T-helper 9 cell (primary cell): ENCODE measurements at places on chromosomes 4 and X.

DNA sequence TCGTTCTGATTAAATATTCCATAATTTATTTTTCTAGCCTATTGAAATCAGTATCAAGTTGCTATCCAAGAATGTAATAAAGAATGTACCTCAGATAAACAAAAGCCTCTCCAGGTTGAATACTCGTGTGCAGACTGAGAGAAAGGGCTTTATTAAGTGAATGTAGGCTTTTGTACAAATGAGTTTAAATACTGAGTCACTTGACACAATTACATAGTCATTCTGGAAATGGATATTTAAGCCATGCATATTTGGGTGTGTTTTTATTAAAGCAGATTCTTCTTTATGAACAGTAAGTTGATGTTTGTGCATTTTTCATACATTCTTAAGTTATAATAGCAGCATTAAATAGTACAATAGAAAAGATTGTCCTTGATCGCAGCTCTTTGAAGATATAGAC, 139.8 kb upstream of the GK2 start:
- no peak for DNase-seq

GRCh38 chr4:105719204-105719603, 10.6 kb downstream of the GSTCD start:
- no peak for DNase-seq

DNA sequence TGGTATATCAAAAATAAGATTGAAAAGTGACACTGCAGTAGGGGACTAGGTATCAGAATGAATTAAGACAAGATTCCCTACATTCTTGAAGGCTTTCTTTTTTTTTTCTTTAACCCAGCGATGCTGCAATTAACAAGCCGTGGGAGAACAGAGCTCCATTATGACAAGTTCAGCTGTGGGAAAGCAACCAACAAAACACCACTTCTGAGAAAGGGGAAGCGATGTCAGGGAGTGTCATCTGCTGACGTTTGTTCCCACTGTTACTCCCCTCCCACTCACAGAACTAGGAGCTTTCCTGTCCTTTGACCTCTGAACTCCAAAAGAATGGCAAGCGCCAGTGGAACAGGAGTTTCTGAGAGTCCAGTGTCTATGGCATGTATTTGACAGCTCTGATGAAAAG, 90.2 kb upstream of the SLITRK2 start:
- no peak for DNase-seq

GRCh38 chr4:88843067-88843685, 145.5 kb upstream of the NAP1L5 start:
- DNase-seq: no peak

- no peak for DNase-seq
Measured at GRCh38 chr4:150004481-150004880, 73.8 kb upstream of the DCLK2 start.

- DNase-seq: no peak
Measured at GRCh38 chr4:76753814-76754213, 144.1 kb downstream of the SOWAHB start.

DNA sequence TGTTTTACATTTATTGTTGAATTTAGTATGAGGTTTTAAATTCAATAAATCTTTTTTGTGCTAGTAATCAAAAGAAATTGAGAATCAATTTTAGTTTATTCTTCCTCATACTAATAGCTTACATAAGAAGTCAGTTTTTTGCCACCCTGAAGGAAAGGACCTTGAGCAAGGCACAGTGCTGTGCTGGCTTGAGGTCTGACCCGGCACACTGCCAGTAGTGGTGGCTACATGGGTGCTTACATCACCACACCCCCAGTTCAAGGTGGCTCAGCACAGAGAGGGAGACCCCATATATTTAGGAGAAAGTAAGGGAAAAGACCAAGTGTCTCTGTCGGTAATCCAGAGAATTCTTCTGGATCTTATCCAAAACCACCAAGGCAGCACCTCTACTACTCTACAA, 86.0 kb upstream of the LANCL3 start:
- DNase-seq: no peak

DNA sequence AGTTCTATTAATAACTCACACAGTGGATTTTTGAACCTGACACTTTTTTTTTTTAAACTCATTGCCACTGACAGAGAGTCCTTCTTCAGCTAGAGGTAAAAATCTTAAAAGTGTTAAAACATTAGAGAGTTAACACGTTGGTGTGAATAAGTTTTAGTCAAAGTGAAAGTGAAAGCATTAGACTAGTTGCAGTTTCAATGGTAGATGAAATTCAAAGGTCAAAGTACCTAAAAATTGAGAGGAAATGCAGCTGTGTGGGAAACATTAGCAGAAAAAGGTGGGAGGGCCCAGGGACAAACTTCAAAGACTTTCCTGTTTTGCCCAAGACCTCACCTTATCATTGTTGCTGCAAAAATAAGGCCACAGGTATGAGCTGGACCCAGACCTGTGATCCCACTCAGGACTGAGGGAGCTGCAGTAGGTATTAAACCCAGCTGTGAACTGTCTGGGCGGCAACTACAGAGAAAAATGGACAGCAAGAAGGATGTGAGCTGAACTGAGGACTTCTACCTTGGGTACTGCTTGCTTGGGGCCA, 17.6 kb upstream of the GABRA4 start:
- DNase-seq: no peak

DNA sequence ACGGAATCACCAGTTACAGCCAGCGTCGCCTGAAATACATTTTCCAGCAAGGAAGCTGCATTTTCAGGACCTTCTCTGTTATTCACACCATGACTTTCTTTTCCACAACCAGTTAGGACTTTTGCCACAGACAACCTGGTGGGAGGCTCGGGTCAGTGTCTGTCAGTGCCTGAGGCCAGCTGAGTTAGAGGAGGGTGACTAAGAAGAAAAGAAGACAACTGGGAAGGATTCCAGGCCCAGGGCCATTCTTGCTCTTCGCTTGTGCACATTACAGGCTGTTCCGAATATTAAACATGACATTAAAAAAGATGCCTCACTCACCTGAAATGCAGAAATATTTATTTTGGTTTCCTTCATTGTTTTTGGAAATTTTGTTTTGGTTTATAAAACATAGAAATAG, 21.4 kb upstream of the CENPU start:
- DNase-seq: no peak

DNA sequence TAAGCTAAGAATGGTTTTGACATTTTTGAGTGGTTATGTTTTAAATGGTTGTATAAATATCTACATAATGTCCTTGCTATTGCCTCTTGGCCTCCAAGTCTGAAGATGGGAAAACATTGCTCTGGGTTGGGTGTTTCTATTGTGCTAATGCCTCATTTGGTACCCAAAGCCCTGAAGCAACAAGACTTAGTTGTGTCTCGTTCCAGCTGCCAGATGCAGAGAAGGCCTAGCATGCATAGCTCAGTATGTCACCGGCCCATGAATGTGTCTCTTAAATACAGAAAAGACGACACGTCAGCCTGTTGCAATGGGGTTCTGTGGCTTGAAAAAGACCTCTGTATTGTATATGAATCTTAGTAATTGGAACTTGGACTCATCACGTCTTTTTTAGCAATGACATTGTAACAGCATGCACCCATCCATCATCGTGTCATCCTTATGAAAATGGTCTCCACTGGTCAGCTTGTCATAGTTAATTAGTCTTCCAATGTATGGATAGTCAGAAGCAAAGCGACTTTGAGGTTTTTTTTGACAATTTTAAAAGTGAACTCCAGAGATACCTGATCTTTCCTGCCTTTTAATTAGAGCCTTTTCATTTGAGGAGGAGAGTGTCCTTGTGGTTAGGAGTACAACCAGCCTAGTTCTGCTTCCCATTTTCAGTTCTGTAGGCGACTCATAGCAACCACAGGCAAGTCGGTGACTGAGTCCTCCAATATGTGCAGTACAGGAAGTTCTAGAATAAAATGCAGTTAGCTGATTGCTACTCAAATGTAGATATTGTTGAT, 126.4 kb upstream of the GATB start:
- no peak for DNase-seq

DNA sequence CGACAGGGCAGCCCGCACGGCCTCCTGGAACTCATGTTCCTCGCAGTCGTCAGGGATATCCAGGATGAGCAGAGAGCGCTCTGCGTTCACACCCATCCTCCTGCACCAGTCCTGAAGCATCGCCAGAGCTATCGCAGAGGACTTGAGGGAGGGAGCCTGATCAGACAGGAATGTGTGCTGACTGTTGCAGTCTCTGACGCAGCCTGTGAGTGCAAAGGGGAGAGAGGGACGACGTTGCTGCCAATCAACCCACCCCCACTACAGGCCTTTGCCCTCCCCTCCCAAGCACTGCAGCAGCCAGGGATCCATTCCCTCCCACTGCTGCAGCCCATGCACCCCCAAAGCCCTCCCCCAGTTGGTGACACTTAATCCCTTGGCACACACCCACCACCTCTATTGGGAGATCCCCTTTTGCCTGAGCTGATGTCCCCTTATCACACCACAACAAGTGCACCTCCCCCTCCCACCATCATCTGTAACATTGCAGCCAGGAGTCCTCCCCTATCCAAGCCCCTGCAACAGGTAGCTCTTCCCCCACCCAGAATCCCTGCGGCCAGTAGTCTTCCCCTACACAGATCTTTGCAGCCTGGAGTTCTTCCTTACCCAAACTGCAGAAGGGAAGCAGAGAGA, 897 bp downstream of the PNMA6F start:
- no peak for DNase-seq

- DNase-seq: no peak
Measured at GRCh38 chr4:47145630-47146029, 114.3 kb downstream of the GABRB1 start.

DNA sequence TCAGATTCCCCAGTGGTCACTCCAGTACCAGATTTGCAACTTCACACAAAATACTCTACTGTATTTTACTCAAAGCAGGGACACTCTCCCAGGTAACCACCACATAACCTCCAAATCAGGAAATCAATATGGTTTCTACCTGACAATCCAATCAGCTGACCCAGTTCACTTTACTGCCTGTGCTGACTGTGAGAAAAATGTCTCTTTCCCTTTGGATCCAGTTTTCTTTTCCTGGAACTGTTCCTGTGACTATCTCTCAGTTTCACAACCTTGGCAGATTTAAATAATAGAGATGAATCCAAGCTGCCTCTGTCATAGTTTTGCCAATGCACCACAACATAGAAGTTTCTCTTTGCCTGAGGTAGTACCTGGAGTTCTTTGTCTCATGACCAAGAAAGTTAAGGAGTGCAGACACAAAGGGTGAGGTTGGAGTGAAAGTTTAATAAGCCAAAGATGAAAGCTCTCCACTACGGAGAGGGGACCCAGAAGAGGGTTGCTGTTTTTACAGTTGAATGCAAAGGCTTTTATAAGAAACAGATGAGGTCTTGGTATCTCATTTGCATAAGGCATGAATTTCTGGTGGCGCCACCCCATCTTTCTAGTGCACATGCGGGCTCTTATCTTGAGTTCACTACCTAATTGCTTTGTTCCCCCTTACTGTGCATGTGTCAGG, 29.7 kb upstream of the IL9R start:
- DNase-seq: no peak

GRCh38 chr4:77501851-77502250, 103.8 kb upstream of the CXCL13 start:
- DNase-seq: no peak

- DNase-seq: no peak
Measured at GRCh38 chr4:74000301-74000700, 1.8 kb upstream of the CXCL5 start.

DNA sequence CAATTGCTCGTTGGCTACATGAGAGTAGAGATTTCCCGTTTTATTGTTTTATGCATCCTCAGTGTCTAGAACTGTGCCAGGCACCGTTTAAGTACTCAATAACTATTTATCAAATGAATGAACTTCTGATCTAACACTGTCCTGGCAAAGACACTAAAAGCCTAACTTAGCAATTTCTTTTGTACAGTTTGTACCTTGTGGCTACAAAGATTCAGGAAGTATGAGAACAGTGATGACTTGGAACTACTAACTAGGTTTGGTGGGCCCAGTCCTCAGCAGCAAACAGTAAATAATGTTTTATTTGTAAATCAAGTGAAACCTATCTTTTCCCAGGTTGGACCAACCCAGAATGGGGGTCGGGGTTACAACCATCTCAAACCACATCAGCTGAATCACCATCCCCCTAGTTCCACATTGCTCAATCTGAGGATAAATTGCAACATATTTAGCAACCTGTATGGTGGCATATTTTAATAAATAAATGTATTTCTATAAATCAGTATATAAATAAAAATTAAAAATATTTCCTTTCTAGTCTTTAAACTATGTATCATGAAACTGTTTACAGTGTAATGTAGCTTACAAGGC, 12.3 kb upstream of the SCRG1 start:
- no peak for DNase-seq

DNA sequence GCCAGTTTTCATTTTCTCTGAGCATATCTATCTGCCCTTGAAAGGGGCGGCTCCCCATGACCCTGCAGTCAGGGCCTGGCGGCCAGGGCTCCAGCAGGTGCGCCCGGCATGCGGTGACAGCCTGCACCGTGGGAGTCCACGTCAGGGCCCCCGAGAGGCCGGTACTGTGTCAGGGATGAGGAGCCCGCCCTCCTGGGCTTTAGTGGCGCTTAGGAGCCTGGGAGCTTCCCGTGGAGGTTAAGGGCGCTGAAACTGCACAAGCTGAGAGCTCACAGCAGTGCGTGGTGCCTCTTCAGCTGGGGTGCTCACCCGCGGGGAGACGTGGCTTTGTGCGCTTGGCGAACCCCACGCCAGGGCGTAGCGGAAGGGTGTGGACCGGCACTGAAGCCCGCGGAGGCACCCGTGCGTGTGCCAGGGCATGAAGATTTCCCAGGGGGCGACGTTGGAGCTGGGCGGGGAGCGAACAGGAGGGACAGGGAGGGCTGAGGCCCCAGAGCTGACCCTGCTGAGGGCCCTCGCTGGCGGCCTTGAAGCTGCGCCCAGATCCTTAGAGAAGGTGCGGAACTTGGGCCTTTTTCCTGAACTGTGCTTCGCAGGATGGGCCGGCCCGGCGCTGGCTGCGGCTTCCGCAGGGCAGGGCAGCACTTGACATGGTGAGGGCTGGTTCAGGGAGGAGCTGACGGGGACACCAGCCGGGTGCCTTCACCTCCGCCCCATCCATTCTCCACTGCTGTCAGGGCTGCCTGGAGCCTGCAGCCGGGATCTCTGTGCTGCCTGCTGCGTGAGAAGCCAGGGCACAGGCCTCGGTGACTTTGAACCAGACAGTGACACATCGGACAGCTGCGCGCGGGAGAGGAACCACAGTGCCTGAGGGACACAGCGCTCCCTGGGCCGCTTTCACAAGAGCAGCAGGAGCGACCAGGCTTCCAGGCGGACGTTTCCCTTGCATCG, 32.9 kb downstream of the HTT-AS start:
- DNase-seq: peak; percentile 9

GRCh38 chr4:8133897-8134563, 24.6 kb downstream of the ABLIM2 start:
- DNase-seq: no peak

GRCh38 chr4:8188743-8189550, 10.1 kb upstream of the SH3TC1 start:
- no peak for DNase-seq

GRCh38 chr4:177579649-177580048, 137.4 kb upstream of the AGA start:
- no peak for DNase-seq

DNA sequence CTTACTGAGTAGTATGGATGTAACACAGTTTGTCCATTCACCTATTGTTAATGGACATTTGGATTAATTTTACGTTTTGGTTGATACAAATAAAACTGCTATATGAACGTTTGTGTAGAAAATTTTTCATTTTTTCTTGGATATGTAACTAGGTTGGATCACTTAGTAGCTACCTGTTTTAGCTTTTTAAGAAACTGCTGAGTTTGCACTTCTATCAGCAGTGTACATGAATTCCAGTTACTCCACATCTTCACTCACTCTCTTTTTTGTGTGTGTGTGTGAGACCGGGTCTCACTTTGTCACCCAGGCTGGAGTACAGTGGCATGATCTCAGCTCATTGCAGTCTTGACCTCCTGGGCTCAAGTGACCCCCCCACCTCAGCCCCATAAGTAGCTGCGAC, 15.4 kb downstream of the LARP1B start:
- no peak for DNase-seq

- DNase-seq: no peak
Measured at GRCh38 chr4:20395160-20395773, 143.6 kb downstream of the SLIT2 start.
